GM23338 (cell line): ENCODE measurements at places on chromosomes 3 and 15. TPM values are rescaled to one million over a fixed set of nuclear protein-coding genes. Genes with fewer than 3 reads are reported as not detected.
A peak's percentile ranks its signal among the peaks of the same experiment; 100 is the strongest.

DNA sequence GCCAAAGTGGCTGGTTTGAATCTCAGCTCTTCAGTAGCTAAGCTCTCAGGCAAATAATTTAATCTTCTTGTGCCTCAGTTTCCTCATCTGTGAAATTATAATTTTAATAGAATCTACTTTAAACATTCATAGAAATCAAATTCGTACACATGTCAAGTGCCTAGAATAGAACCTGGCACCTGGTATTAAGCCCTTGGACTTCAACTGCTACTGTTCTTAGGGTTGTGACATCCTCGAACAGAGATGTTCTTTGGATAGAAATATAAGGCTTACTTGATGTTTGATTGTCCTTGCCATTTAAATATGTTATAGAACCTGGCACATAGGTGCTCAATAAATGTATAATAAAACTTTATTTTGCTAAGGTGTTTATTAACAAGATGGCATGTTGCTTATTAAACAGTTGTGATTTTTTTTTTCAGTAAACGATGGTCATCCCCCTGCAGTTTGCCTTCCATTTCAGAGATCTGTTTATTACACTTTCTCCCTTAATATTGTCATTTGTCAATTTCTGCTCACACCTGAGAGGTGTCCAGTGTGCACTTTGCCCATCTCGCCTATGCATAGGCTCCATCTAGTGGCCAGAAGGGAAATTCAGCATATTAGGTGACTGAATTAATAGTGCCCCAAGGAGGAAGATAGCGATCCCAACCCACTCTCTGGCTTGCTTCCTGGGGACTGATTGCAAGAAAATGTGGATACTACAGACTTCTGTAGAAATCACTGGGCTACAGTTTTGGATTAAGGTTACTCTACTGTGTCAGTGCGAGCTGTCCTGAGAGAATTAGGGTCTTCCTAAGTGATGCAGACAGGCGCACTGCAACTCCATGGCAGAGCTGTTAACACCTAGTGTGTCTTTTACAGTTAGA, 10.7 kb downstream of the IGF1R start:
- no peak overlapping the region for H3K27ac ChIP-seq
- no peak overlapping the region; the same call in 1 of the 2 replicates for H3K4me3 ChIP-seq
- H3K4me1 ChIP-seq: peaks cover 73% of the 10 kb centered on the region
- H3K27me3 ChIP-seq: no peaks in the 10 kb centered on the region
- peak; percentile 63 for DNase-seq
- no peaks in the 10 kb centered on the region for H3K36me3 ChIP-seq

GRCh38 chr15:63908991-63909390, 75.2 kb upstream of the HERC1 start:
- no peak for DNase-seq
- H3K4me3 ChIP-seq: no peak overlapping the region
- H3K27ac ChIP-seq: no peak overlapping the region
- no peaks in the 10 kb centered on the region for H3K4me1 ChIP-seq

DNA sequence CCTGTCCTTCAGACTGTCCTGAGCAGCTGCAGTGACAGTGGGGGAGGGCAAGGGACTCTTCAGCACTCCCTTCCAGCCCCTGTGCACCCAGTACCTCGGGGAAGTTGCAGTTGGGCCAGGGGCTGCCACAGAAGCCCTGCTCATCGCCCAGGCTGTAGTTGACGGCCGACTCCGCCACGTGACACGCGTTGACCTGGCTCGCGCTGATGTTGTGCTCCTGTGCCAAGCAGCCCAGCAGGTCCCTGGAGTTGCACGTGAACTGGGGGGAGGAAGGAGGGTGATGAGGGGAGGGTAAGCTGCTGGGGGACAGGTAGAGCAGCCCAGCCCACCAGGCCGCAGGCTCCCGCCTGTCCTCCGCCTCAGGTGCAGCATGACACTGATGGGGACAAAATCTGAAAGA, 101.2 kb downstream of the SEC22A start:
- no peak overlapping the region for H3K4me3 ChIP-seq
- no peaks in the 10 kb centered on the region for H3K4me1 ChIP-seq
- no peaks in the 10 kb centered on the region for H3K27me3 ChIP-seq
- H3K27ac ChIP-seq: no peak overlapping the region
- DNase-seq: no peak
- no peaks in the 10 kb centered on the region for H3K36me3 ChIP-seq

GRCh38 chr3:17811646-17812045, 69.2 kb upstream of the TBC1D5 start:
- H3K36me3 ChIP-seq: no peaks in the 10 kb centered on the region
- no peak for DNase-seq
- H3K4me1 ChIP-seq: no peaks in the 10 kb centered on the region
- no peaks in the 10 kb centered on the region for H3K27me3 ChIP-seq

DNA sequence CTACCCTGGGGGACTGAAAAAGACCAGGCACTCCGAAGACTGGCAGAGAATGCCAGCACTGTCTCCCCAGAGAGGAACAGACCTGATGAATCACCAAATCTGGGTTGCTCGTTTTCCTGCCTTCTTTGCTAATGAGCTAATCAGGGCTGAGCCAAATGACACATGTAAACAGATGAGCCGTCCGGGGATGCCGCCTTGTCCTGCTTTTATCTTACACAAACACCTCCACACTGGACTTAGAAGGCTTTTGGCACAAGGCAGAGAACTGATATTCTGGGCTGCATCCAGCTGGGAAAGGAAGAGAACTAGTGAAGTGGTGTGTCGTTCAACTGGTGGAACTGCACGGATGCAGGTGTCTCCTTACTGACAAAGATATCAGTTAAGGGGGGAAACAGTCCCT, 88.1 kb downstream of the MECOM start:
- no peaks in the 10 kb centered on the region for H3K27me3 ChIP-seq
- H3K4me3 ChIP-seq: no peak overlapping the region
- no peaks in the 10 kb centered on the region for H3K36me3 ChIP-seq
- DNase-seq: no peak
- H3K4me1 ChIP-seq: peaks cover 19% of the 10 kb centered on the region
- no peak overlapping the region for H3K27ac ChIP-seq

GRCh38 chr15:45179221-45179985, 8.4 kb downstream of the SHF start:
- DNase-seq: peak; percentile 84
- no peaks in the 10 kb centered on the region; the same call in 1 of the 2 replicates for H3K36me3 ChIP-seq
- H3K27ac ChIP-seq: no peak overlapping the region
- peaks cover 42% of the 10 kb centered on the region for H3K4me1 ChIP-seq
- no peak overlapping the region for H3K4me3 ChIP-seq

DNA sequence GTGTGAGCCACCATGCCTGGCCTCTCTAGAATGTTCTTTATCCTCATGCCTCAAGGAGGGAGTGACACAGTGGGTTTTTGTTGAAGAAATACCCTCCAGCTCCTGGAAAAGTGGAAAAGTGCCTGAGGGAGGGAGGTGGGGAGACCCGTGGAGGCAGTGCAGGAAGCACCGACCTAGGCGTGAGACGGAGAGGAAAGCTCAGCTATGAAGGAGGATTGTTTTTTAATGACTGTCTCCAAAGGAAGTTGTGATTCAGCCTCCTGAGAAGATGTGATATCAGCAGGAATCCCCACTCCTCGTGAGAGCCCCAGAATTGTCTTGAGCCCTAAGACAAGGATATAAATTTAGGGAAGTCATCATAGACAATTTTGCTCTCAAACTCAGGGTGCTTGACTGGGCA, 21.7 kb downstream of the RPLP1 start:
- no peaks in the 10 kb centered on the region for H3K36me3 ChIP-seq
- DNase-seq: no peak
- no peaks in the 10 kb centered on the region for H3K4me1 ChIP-seq

- DNase-seq: no peak
- H3K4me1 ChIP-seq: peaks cover 5% of the 10 kb centered on the region; the same call in 1 of the 2 replicates
- no peak overlapping the region for H3K4me3 ChIP-seq
- no peaks in the 10 kb centered on the region for H3K36me3 ChIP-seq
Observed at GRCh38 chr3:57224856-57225255, 2.7 kb upstream of the APPL1 start.

DNA sequence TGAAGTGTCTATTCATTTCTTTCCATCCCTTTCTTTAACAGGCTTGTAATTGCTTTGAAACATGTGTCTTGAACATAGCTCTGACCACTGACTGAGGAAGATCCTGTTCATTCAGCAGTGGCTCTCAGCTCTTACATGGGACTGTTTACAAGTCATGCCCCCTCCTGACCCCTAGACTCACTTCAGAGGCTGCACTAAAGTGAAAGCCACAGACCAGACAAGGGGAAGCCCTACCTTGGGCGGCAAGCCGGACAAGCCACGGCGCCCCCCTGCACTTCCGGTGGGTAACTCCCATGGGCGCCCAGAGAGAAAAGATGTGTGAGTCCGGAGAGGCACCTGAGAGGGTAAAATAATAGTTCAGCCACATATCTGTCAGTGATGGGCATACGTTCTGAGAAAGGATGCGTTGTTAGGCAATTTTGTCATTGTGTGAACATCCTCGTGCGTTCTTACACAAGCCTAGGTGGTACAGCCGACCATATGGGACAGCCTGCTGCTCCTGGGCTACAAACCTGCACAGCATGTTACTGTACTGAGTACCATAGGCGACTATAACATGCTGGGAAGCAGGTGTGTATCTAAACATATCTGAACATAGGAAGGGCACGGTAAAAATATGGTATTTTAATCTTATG, 116.2 kb downstream of the CHSY1 start:
- H3K27me3 ChIP-seq: peaks cover 16% of the 10 kb centered on the region
- no peak for DNase-seq
- no peak overlapping the region for H3K4me3 ChIP-seq
- no peak overlapping the region for H3K27ac ChIP-seq
- peaks cover 7% of the 10 kb centered on the region; the same call in 1 of the 2 replicates for H3K4me1 ChIP-seq

GRCh38 chr3:148500881-148501280, 196.8 kb upstream of the AGTR1 start:
- no peaks in the 10 kb centered on the region for H3K4me1 ChIP-seq
- no peak overlapping the region for H3K4me3 ChIP-seq
- H3K27ac ChIP-seq: no peak overlapping the region
- no peak for DNase-seq
- no peaks in the 10 kb centered on the region for H3K36me3 ChIP-seq

DNA sequence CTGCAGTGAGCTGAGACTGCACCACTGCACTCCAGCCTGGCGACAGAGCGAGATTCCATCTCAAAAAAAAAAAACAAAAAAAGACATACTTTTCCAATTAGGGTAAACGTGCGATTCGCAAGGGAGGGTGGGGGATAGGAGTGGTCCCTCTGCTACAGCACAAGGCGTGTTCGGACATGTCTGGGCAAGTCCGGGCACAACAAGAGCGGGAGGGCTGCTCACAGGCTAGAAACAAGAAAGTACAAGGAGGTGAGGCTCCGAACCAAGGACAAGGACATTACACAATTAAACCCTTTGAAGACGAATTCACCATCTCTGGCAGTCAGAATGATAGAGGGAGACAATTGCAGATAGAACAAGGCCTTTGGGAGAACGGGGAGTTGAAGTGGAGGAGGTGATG, 32.2 kb upstream of the BCL2A1 start:
- H3K36me3 ChIP-seq: no peaks in the 10 kb centered on the region
- H3K27me3 ChIP-seq: no peaks in the 10 kb centered on the region
- H3K27ac ChIP-seq: peak overlapping the region; percentile 82

DNA sequence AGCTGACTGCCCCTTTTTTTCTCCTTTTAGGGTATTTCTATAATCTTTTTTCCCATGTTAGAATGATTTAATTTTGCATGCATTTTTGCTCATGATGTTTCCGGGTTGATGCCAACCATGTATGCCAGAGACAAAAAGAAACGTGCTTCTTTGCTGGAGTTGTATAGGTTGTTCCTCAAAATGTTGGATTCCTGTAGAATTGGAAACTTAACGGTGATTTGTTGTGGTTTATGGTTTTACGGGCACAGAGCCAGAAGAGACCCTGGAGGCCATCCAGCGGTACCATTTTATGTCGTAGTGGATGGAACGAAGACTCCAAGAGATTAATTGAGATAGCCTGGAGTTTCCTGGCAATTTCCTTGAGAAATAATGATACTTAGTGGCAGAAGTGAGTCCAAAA, 481.5 kb upstream of the RGMA start:
- no peak for DNase-seq
- no peaks in the 10 kb centered on the region for H3K27me3 ChIP-seq
- no peaks in the 10 kb centered on the region for H3K36me3 ChIP-seq
- no peak overlapping the region for H3K27ac ChIP-seq
- no peaks in the 10 kb centered on the region for H3K4me1 ChIP-seq
- no peak overlapping the region for H3K4me3 ChIP-seq

DNA sequence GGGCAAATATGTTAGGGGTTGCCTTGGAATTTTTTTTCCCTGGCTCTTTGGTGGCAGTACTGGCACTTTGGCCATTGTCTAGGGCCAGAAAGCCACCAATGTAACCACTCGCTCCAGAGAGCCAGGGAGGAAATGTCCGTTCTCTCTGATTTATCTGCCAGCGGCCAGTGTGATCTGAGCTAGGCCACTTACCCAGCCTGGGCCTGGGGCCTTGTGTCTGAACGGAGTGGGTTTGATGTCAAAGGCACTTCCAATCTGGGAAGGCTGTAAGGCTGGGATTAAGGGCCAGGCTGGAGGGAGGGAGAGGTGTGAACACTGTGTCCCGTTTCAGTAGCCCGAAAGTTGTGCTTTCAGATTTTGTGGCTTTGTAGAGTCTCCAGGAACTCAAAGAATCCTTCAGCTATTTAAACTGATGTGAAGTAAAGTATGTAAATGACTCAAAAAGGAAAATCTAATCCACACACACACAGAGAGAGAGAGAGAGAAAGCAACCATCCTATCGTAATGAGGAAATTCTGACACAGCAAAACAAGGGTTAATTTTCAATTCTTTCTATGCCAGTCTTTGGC, 271.0 kb downstream of the PDZRN3 start:
- peak; percentile 10 for DNase-seq
- no peaks in the 10 kb centered on the region for H3K4me1 ChIP-seq
- H3K27ac ChIP-seq: no peak overlapping the region

DNA sequence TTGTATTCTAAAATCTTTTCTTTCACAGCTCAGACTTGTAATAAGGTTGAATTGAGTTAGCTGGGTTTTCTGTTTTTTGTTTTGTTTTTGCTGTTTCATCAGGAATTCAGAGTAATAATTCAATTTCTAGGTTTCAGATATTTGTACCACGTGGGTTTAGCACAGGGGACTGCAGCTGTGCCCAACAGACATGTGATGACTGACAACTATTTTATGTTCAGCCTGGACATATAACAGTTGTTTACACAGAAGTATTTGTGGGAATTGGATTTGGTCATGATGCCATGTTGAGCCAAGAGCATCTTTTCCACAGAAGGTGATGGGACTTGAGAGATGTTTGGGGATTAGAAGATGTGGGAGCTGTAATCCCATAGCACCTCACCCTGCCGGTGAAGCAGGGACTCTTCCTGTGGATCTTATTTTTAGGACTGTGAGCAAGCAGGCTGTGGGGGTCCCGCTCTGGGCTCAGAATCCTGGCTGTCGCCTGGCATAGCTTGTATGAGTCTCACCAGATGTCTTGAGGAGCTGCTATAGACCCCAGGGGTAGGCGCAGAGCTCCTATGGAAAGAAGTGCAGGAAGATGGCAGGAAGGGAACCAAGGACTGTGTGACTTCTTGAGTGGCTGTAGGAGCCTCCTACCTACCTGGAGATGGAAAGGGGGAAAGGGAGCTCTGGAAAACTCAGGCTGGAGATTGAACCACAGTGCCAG, 23.7 kb downstream of the PXYLP1 start:
- H3K27ac ChIP-seq: no peak overlapping the region
- DNase-seq: no peak
- no peaks in the 10 kb centered on the region for H3K36me3 ChIP-seq
- no peaks in the 10 kb centered on the region for H3K27me3 ChIP-seq
- no peaks in the 10 kb centered on the region for H3K4me1 ChIP-seq

GRCh38 chr3:107206141-107206540, 171.1 kb upstream of the CCDC54 start:
- no peaks in the 10 kb centered on the region for H3K27me3 ChIP-seq
- H3K27ac ChIP-seq: no peak overlapping the region
- no peaks in the 10 kb centered on the region for H3K36me3 ChIP-seq
- no peak overlapping the region for H3K4me3 ChIP-seq
- no peaks in the 10 kb centered on the region for H3K4me1 ChIP-seq

Gene WDR48
- 40.3 and 54.3 TPM in 2 replicates for total RNA-seq

Gene ARHGEF26
- 16.9 and 17.3 TPM in 2 replicates for total RNA-seq

Gene GOLGA6L7
- not detected in 2 replicates for total RNA-seq

Gene BOC
- total RNA-seq: 3.0 and 4.1 TPM in 2 replicates

Gene TIPIN
- total RNA-seq: 25.3 and 39.0 TPM in 2 replicates

Gene LIPC
- not detected in 2 replicates for total RNA-seq

Gene CGGBP1
- 61.3 and 63.5 TPM in 2 replicates for total RNA-seq

Gene GRK7
- not detected in 2 replicates for total RNA-seq
